ENCODE measurements at places on chromosomes 3 and 15.
A peak's percentile ranks its signal among the peaks of the same experiment; 100 is the strongest.

- DNase-seq = peak; percentile 5
Measured at GRCh38 chr3:2096216-2096615, 2.5 kb upstream of the CNTN4 start.

DNA sequence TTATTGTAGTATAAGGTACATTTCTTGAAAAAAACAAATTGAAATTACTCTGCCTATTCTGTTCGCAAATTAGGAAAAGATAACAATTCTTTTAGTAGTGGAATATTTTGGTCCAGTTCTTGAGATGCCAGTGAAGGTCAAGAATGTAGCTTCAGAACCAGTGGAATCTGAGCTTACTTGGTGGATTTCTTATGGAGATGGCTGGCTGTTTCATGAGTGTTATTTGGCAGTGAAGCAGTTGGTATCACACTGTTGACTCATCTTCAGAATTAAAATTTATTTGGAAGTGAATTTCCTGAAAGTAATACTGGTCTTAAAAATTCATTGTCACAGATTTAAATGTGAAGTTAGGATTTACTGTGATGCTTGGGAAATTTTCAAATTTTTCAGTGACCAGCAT is 19.1 kb downstream of the RNF13 start:
- DNase-seq = no peak

DNA sequence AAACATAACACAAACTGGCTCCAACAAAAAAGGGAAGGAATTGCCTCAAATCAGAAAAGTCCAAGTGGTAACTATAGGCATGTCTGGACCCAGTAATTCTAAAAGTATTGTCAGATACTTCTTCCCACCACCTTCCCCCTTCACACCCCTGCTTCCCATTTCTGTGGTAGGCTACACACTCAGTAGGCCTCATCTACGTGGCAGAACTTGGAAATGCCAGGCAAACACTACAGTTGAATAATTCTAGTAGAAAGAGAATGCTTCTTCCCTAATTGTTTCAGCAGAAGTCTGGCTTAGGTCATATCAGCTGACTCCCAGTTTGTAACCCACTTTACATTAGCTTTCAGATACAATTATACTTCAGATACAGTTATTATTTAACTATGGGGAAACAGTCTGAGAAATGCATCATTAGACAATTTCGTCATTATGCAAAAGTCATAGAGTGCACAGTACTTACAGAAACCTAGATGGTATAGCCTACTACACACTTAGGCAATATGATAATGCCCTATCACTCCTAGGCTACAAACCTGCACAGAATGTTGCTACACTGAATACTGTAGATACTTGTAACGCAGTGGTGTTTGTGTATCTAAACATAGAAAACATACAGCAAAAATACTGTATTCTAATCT is 6.4 kb downstream of the SETMAR start:
- DNase-seq = no peak

- DNase-seq = peak; percentile 22
Measured at GRCh38 chr15:59303633-59304032, 69.0 kb downstream of the MYO1E start.

DNA sequence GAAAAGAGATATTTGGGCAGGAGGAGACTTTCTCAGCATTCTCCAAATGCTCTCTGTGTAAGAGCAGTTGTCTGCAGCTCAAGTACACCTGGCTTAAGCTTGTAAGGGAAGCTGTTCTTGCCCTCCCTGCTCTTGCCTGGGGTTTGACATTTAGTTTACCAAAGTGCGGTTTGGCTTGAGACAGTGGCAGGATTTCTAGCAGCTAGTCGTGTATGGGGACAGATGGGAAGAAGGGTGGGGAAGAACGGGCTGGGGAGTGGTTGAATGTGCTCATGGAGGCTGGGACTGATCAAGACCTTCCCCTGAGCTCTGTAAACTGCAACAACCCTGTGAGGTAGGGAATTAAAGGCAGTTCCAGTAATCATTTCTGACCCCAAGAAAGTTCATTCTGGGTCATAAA is 39.8 kb downstream of the SQOR start:
- DNase-seq = no peak

DNA sequence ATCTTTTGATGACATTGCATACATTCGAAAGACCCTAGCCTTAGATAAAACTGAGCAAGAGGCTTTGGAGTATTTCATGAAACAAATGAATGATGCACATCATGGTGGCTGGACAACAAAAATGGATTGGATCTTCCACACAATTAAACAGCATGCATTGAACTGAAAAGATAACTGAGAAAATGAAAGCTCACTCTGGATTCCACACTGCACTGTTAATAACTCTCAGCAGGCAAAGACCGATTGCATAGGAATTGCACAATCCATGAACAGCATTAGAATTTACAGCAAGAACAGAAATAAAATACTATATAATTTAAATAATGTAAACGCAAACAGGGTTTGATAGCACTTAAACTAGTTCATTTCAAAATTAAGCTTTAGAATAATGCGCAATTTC is 16.7 kb downstream of the KCNMB3 start:
- DNase-seq = no peak

DNA sequence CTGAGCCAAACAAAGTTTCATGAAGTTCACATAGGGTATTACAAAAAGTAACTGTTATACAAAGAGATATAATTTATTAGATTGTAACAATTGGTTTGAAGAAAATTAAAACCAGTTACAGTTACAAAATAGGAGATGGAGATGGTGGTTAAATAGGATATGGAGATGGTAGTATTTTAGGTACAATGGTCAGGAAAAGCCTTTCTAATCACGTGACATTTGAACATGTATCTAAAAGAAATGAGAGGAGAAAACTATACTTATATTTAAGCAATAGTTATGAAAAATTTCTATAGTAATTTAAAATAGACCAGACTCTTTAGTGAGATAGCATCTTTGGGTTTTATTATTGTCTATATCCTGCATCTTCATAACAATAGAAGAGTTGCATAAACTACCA is 312.9 kb downstream of the RBMS3 start:
- no peak for DNase-seq

- DNase-seq = no peak
Measured at GRCh38 chr3:136291302-136291701, 41.2 kb downstream of the PCCB start.

DNA sequence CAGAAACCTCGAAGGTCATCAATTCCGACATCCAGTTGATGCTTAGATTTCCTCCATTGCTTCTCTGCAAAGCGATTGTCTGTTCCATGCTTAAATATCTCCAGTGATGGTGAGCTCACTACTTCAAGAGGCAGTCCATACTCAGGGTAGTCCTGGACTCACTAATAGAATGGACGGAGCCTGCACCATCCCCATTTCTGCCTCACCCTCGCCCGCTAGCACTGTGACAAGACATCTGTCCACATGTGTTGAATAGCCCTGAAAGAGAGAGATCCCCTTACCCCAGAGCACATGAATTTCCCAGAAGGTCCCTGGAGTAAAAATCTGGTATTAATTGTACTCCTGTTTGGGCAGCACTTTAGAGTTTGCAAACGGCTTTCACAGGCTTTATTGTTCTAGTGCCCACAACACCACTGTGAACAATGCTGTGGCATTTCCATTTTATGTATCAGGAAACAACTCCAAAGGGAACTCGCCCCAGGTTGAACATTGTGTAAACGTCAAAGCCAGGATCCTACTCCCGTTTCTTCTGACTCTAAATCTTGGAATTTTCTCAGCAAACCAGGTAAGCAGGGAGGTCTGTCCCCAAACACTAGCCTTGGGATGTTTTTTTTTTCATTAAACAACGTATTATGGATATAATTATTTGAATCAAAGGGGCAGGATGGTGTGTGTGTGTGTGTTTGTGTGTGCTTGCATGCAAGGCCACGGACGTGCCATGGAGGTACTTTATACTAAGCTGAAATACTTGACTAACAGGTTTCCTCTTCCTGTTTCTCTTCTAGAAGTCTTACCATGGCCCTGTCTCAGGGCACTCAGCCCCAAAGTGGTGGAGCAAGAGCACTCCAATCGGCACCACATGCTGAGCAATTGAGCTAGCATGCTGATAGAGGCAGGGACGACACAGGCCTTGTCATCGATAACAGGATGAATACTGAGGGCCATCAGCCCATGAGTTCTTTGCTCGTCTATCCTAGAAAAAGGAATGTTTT is 198.3 kb downstream of the OPA1 start:
- no peak for DNase-seq

DNA sequence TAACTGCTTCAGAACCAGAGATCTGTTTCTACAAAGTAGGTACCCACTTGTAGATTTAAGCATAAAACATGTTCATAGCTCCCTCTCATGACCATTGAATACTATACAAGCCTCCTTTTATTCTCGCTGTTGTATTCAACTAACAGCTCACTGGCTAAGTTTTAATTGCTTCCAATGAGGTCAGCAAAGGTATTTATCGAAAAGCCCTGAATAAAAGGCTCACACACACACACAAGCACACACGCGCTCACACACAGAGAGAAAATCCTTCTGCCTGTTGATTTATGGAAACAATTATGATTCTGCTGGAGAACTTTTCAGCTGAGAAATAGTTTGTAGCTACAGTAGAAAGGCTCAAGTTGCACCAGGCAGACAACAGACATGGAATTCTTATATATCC is at the start of gene FGF7:
Gene FGF7 (plus strand): TSS at position 222 of the 400 bp plus-strand sequence. CDS start 1,056 bp downstream, outside the sequence.
- DNase-seq = peak; percentile 2

DNA sequence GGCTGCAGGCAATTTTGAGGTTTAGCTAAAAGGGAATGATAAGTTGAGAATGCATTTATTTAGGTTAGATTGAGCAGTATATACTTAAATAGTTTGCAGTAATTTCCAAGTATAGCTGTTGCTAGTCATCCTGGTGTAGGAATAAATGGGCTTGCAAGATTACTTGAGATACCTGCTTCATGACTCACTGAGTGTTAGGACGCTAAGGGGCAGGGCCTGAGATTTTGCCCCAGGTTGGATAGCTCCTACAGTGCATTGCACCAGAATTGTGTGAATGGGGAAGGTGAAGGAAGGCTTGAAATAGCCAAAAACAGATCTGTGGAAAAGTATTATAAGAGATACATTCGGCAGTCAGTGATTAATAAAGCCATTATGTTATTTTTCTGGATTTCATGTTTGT is 72.8 kb downstream of the KCNH8 start:
- no peak for DNase-seq

- no peak for DNase-seq
Measured at GRCh38 chr3:138036572-138036971, 26.6 kb downstream of the CLDN18 start.

- DNase-seq = peak; percentile 19
Measured at GRCh38 chr3:45807681-45808540, 11.6 kb upstream of the SLC6A20 start.

- peak; percentile 89 for DNase-seq
Measured at GRCh38 chr15:40104865-40105516, 3.7 kb downstream of the BMF start.

- DNase-seq = no peak
Measured at GRCh38 chr15:70140543-70141375, 43.0 kb upstream of the TLE3 start.

- DNase-seq = no peak
Measured at GRCh38 chr3:16841041-16841753, 43.6 kb upstream of the PLCL2 start.

DNA sequence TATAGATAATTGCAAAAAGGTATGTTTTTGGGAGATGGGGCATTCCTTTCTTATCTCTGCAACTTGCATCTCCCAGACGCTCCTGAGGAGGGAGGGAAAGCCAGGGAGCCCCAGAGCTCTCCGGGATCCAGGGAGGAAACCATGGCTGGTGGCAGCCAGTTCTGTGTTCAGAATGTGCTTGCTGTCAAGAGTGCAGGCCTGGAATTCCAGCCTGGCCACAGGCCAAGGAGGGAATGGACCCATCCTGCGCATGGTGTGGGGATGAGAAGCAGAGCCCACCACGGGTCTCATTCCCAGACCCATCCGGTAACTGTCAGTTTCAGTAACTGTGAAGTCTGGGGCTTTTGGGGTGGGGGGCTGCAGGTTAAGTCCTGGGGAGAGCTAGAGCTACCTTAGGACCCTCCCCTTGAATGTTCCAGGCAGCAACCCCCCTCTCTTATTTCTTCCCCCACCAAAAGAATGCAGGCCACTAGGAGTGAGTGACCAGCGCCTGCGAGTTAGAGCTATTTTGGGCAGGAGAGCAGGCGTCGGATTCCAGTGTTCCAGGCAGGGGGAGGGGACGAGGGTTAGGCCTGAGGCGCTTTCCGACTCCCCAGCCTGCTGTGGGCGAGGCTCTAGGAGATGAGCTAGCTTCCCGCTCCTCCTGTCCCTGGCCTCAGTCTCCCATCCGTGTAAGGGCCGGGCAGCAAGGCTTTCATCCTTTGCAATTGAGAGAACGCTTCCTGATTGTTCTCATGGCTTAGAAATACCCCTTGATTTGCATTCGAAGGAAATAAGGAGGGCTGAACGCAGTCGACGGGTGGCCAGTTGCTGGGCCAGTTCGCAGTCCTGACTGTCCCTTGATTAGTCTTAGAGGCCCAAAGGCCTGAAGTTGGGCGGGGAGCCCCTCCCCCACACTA is 781 bp upstream of the DAG1 start:
- DNase-seq = peak; percentile 63

DNA sequence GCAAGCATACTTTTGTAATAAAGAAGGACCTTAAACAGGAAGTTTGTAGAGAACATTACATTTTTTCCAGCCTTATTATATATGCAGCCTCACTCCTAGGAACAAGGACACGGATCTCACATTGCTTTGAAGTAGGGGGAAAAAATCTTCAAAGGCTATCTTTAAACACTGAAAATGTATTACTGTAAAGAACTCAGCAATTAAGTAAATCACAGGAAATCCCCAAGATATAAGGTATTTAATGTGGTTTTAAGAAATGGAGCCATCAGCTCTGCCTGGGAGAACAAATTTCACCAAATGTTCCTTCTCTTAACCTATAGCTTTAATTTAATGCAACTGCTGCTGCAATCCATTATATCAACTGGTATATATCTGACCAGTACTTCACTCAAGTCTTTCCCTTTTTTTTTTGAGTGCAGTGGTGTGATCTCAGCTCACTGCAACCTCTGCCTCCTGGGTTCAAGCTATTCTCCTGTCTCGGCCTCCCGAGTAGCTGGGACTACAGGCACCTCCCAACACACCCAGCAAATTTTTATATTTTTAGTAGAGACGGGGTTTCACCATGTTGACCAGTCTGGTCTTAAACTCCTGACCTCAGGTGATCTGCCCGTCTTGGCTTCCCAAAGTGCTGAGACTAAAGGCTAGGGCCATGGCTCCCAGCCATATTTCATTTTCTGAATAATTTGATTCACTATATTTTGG is 2.8 kb downstream of the BTLA start:
- no peak for DNase-seq

DNA sequence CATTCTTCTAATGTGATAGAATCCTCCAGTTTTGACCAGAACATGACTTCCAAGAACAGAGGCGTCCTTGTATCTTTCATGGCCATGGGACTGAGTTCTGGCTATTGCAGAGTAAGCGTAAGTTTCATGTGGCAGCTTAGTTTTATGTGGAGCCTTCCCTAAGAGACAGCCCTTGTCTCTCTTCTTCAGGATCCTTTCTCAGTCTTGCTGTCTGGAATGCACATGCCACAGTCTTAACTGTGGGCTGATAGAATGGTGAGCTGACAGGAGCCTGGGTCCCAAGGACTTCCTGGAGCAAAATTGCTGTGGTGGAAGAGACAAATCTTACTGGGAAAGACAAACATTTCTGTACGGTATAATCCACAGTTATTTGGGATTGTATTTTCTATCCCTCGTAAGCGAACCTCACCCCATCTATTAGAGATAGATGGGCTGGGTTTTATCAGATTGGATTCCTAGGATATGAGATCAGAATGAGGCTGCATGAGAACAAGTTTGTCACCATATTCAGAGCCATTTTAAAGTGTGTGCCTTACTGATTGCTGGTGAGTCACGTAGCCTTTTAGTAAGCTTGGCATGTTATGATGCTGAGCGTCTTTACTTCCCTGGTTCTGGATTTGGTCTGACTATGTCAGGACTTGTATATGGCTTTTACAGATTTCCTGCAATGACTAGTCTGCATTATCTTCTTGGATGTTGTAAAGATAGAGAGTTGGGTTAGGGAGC is 32.8 kb downstream of the CDIN1 start:
- DNase-seq = no peak
